Muscle of leg (tissue), 16 donors: ENCODE measurements at places on chromosomes 3 and 15.

- no peaks in the 10 kb centered on the region for H3K27me3 ChIP-seq
- H3K4me1 ChIP-seq: peaks cover 40% of the 10 kb centered on the region
- peak overlapping the region; percentile 13 for H3K27ac ChIP-seq
- H3K36me3 ChIP-seq: peaks cover 8% of the 10 kb centered on the region
These were observed 20.4 kb downstream of the IGF1R start for GRCh38 chr15:98668566-98669308.

GRCh38 chr3:65687741-65688140 lies 351.0 kb downstream of the MAGI1 start:
- no peaks in the 10 kb centered on the region for H3K27me3 ChIP-seq
- H3K27ac ChIP-seq: no peak overlapping the region
- no peaks in the 10 kb centered on the region for H3K36me3 ChIP-seq
- H3K4me3 ChIP-seq: no peak overlapping the region
- no peak for DNase-seq
- H3K4me1 ChIP-seq: peaks cover 6% of the 10 kb centered on the region

GRCh38 chr3:34300621-34301020 lies 502.2 kb downstream of the PDCD6IP start:
- no peak for DNase-seq
- no peak overlapping the region for H3K27ac ChIP-seq
- no peak overlapping the region for H3K4me3 ChIP-seq
- H3K36me3 ChIP-seq: no peaks in the 10 kb centered on the region
- no peaks in the 10 kb centered on the region for H3K27me3 ChIP-seq
- H3K4me1 ChIP-seq: no peaks in the 10 kb centered on the region

DNA sequence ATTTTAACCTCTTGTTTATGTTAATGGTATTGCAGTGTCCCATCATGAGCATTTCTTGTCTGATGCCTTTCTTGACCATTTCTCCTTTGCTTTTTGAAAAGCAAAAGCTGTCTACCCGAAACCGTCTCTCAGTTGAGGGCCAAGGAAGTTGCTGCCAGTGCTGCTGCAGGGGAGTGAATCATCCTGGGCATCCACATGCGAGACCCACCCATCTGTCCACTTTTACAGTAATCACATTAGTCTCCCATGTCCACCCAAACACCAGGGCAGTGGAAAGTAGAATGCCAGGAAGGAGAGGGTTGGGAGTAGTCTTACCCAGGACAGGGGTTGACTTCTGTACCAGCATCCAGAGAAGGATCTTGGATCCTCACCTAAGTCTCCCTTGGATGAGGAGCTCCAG lies 48.6 kb upstream of the TEX264 start:
- no peak for DNase-seq
- peaks cover 11% of the 10 kb centered on the region for H3K4me1 ChIP-seq
- no peak overlapping the region for H3K27ac ChIP-seq
- H3K36me3 ChIP-seq: peaks cover 1% of the 10 kb centered on the region
- H3K4me3 ChIP-seq: no peak overlapping the region

DNA sequence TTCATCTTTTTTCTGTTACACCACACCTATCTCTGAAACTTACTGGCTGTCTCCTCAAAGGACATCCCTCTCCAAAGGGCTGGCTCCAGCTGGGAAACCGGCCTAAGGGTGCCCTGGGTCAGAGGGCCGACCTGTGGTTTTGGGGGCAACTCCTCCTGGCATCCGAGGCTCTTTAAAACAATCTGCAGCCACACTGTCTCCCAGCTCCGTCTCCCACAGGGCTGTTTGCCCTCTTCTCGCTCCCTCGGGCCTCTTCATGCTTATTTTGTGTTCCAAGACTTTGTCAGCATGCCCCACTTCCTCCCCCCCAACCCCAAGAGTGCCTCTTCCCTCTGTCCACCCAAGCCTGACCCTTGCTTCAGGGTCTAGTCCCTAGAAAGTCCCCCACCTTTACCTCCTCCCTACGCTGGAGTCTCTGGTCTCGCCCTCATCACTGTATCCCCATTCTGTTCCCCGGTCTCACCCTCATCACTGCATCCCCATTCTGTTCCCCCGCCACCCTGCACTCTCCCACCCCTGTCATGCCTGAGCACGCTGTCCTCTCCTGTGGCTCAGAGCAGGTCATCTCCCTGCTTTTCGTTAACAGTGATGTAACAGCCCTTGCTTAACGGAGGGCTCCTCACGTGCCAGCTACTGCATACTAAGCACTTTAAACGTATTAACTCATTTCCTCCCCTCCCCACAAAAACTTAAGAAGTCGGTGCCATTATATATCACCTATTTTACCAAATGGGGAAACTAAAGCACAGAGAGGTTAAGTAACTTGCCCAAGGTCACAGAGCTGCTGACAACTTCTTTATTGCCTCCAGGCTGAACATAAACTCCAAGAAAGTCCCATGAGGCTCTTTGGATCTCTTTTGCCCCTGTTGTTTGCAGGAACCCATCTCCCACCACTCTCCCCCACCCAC lies 1.1 kb upstream of the CSK start:
- H3K4me3 ChIP-seq: peak overlapping the region; percentile 52
- peaks cover 69% of the 10 kb centered on the region for H3K4me1 ChIP-seq
- peak overlapping the region; percentile 64 for H3K27ac ChIP-seq
- peaks cover 13% of the 10 kb centered on the region for H3K36me3 ChIP-seq
- H3K27me3 ChIP-seq: peaks cover 3% of the 10 kb centered on the region
- DNase-seq: no peak

GRCh38 chr3:191328383-191328961 lies 722 bp upstream of the CCDC50 start:
- H3K27me3 ChIP-seq: no peaks in the 10 kb centered on the region
- peak overlapping the region; percentile 74 for H3K4me3 ChIP-seq
- no peak for DNase-seq
- peaks cover 12% of the 10 kb centered on the region for H3K4me1 ChIP-seq

- no peak for DNase-seq
- no peak overlapping the region for H3K4me3 ChIP-seq
- no peak overlapping the region for H3K27ac ChIP-seq
- no peaks in the 10 kb centered on the region for H3K27me3 ChIP-seq
- H3K4me1 ChIP-seq: no peaks in the 10 kb centered on the region
These were observed 330.3 kb upstream of the GOLIM4 start for GRCh38 chr3:168425936-168426595.

DNA sequence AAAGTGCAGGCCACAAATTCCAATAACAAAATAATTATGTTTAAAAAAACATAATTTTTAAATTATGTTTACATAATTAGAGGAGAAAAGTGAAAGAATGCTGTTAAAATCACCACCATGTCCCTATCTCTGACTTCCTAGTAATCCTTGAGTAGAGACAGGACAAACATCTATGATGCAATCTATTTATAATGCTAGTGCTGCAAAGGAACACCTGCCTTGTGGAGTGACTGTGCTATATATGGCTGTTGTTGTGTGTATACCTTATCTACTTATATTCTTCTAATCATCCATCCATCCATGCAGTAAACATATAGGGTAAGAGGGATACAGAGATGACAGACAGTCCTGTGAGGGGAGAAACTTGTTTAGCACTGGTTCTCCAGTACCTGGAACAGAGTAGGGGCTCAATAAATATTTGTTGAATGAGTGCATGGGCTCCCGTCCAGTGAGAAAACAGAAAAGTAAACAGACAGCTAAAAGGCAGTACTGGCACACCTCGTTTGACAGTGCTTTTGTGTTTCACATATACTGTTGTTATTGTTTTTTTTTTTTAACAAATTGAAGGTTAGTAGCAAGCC lies 229.3 kb upstream of the UBE2E1 start:
- H3K4me1 ChIP-seq: no peaks in the 10 kb centered on the region
- H3K4me3 ChIP-seq: no peak overlapping the region
- no peak overlapping the region for H3K27ac ChIP-seq
- no peaks in the 10 kb centered on the region for H3K36me3 ChIP-seq
- DNase-seq: no peak

- H3K4me1 ChIP-seq: no peaks in the 10 kb centered on the region
- no peak overlapping the region for H3K4me3 ChIP-seq
- H3K36me3 ChIP-seq: no peaks in the 10 kb centered on the region
- no peak overlapping the region for H3K27ac ChIP-seq
These were observed 123.9 kb downstream of the ZMAT3 start for GRCh38 chr3:178947738-178948137.

DNA sequence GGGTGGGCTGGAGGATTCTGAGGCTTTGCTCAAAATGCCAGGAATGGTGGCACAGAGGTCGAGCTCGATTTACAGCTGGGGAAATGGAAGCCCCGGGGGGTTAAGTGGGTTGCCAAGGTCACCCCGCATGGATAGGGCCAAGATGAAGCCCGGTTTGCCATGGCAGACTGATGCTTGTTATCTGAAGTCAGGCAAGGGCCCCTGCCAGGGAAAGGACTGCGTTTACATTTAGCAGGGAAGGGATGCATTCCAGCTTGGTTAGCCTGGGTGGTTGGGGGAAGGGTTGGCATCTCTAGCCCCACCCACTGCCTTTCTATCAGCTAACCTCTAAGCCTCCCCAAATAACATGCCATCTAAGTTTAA lies 79.0 kb downstream of the RPLP1 start:
- H3K4me3 ChIP-seq: no peak overlapping the region
- no peak for DNase-seq
- H3K36me3 ChIP-seq: no peaks in the 10 kb centered on the region
- H3K4me1 ChIP-seq: peaks cover 36% of the 10 kb centered on the region

DNA sequence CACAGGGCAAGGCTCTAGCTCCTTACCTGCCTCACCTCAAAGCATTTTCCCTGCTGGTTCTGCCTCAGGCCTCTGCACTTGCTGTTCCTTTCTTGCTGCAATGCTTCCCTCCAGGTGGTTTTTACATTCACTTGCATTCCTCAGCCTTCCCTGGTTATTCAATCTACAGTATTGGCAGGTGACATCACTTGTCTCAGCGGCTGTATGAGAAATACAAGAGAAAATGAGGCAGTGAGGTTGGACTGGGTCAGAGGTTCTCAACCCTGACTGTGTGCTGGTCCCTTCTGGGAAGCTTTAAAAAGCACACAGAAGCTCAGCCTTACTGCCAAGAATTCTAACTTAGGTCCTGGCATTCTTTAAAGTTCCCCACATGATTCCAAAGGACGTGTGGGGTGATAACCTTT lies 26.7 kb downstream of the SIAH2 start:
- H3K36me3 ChIP-seq: no peaks in the 10 kb centered on the region
- H3K4me1 ChIP-seq: no peaks in the 10 kb centered on the region
- no peak overlapping the region for H3K27ac ChIP-seq
- H3K4me3 ChIP-seq: no peak overlapping the region
- peak; percentile 61 for DNase-seq

DNA sequence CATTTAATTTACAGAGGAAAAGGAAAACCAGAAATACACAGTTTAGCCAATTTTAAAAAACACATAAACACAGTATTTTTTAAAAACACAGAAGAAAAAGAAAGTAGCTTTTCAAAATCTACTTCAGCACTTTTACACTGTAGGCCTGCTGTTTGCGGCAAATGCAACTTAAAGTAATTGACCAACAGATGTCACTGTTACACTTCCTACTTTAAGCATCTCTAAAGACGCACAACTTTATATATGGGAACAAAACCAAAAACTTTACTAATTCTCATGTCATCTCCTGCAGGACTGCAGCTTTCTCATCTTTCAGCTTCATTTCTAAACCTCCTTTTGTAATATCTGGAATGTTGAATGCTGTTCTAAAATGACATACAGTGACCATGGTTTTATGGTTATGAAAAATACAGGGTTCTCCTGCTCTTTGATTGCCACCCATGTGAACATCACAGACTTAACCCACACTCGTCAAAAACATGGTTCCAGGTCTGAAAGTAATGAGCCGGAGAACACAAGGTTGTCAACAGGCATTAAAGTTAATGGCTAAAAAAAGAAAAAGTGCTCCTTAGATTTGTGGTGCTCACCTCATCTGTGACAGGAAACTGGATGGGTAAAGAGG lies 107.9 kb downstream of the FMN1 start:
- H3K4me3 ChIP-seq: no peak overlapping the region
- H3K4me1 ChIP-seq: peaks cover 6% of the 10 kb centered on the region
- H3K27me3 ChIP-seq: no peaks in the 10 kb centered on the region
- DNase-seq: peak; percentile 89
- no peak overlapping the region for H3K27ac ChIP-seq

- peak; percentile 52 for DNase-seq
- H3K27ac ChIP-seq: no peak overlapping the region
- H3K27me3 ChIP-seq: no peaks in the 10 kb centered on the region
- peaks cover 16% of the 10 kb centered on the region for H3K36me3 ChIP-seq
- H3K4me3 ChIP-seq: no peak overlapping the region
These were observed 71.9 kb downstream of the ARHGEF26 start for GRCh38 chr3:154193000-154193615.

DNA sequence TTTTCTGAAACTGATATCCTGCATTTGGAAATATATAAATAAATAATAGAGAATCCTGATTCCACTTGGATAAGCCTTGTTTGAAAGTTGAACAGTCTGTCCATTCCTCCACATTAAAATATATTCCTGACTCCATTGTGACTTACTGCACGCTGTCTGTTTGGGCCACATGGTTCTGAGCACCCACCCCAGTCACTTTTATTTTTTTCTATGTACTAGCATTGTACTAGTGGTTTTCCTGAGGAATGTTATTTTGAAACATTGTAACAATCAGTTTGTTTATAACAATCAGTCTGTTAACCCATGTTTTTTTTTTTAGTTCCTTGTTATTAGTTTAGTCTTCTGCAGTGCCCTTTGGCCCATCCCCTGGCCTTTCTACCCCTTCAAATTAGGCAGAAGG lies 87.4 kb upstream of the CCNL1 start:
- no peaks in the 10 kb centered on the region for H3K27me3 ChIP-seq
- no peak overlapping the region for H3K4me3 ChIP-seq
- H3K27ac ChIP-seq: no peak overlapping the region
- no peak for DNase-seq
- H3K36me3 ChIP-seq: no peaks in the 10 kb centered on the region
- H3K4me1 ChIP-seq: peaks cover 6% of the 10 kb centered on the region

DNA sequence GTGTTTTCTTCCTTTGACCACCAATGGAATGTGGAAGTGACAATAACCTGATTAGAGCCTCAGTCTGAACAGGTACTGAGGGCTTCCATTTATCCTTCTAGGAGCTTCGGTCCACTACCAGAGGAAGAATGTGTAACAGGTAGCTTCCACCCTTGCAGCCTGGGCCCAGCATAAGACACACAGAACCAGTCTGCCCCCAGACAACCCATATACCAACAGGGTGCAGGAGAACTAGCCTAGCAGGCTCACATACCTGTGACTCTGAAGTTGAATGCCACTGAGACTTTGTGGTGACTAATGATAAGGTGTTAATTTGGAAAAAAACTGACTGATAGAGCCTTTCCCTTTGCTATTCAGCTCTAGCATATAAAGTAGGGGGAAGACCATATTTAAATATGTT lies 166.2 kb downstream of the NEK10 start:
- no peaks in the 10 kb centered on the region for H3K4me1 ChIP-seq
- H3K36me3 ChIP-seq: no peaks in the 10 kb centered on the region
- no peak overlapping the region for H3K27ac ChIP-seq
- no peak for DNase-seq

DNA sequence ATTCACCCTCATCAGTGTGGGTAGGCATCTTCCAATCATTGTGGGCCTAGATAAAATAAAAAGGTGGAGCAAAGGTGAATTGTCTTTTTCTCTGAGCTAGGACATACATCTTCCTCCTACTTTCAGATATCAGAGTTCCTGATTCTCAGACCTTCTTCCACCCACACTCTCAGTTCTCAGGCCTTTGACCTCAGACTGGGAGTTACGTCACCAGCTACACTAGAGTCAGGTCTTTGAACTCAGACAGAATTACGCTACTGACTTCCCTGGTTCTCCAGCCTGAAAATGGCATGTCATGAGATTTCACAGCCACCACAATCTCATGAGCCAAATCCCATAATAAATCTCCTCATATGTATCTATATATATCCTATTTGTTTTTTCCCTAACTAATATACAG lies 39.0 kb downstream of the STRIT1 start:
- H3K27ac ChIP-seq: no peak overlapping the region
- H3K27me3 ChIP-seq: no peaks in the 10 kb centered on the region
- no peak overlapping the region for H3K4me3 ChIP-seq
- DNase-seq: no peak
- H3K4me1 ChIP-seq: no peaks in the 10 kb centered on the region
